ENCODE measurements at places on chromosomes 12 and 14.

- DNase-seq: peak; percentile 86
Observed at GRCh38 chr14:69703047-69704039, 63.6 kb upstream of the SRSF5 start.

DNA sequence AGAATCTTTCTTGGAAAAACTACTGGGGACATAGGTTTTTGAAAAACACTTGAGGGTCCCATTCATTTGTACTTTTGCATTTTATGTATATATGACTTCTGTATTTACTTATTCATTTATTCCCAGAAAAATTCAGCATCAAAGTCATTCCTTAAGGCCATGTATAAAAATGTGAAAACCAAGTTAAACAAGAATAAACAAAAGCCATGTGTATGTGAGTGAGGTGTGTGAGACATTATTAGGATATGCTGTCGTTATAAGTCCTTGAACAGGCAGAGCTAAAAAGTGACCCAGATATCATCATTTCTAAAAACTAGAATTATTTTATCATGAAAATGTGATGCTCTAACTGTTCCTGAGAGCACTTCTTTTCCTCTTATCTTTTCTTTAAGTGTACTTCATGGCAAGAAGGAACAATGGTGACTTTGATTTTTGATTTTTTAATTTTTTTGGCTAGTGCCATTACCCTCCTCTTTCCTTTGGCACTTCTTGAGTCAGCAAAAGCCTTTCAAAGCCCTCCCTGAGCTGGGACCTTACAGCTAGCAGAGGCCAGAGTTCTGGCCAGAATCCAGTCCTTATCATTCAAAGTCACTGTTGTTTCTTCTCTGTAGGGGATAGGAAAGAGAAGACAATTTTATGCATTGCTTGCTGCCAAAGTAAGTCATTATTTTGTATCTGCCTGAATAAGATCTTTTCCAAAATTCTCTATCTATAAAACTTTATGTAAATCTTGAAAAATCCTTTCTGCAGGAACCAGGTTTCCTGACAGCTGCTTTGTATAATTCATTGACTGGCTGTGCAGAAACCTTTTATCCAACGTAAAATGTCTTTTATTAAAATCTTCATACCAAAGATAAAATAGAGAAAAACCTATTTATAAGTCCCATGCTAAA, 419.7 kb upstream of the PRICKLE1 start:
- DNase-seq: no peak

- DNase-seq: no peak
Observed at GRCh38 chr12:118150625-118151024, 14.7 kb downstream of the PEBP1 start.

DNA sequence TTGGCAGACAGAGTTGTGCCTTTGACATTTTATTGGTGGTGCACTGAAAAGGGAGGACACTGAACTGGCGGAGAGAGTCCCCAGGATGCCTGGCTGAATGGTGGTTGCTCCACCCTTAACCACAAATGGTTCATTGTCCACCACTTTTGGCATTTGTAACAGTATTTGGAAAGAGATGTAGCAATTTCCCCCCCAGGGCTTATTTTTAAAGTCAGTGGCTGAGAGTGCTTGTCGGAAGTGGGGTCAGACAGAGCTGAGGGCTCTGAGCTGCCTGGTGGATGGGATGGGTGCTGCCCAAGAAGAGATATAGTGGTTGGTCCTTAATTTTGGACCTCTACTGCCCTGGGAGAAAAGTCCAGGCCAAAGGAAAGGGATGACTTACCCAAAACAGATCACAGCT, 31.5 kb upstream of the FGF6 start:
- peak; percentile 58 for DNase-seq

- DNase-seq: no peak
Observed at GRCh38 chr14:103685276-103686211, 29.7 kb downstream of the XRCC3 start.

DNA sequence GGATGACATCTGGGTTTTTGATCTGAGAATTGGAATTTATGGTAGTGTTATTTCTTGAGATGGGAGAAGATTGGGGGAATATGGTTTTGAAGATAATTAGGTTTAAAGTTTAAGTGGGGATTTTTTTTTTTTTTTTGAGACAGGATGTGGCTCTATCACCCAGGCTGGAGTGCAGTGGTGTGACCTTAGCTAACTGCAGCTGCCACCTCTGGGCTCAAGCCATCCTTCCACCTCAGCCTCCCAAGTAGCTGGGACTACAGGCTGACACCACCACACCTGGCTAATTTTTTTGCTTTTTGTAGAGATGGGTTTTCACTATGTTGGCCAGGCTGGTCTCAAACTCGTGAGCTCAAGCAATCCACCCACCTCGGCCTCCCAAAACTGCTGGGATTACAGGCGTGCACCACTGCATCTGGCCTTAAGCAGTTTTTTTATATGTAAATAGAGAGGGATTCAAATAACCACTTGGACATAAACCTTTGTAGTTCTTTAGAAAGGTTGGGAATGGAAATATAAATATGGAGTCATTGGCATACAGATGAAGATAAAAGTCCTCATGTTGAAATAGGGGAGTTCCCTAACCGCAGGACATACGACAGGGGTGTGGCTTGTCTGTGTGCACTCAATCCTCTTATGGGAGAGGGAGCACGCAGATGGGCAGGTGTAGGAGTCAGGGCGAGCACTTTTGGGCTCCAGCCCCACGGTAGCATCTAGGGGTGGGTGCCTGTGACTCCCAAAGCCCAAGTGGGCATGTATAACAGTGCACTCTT, 4.7 kb downstream of the LIN52 start:
- DNase-seq: peak; percentile 8

DNA sequence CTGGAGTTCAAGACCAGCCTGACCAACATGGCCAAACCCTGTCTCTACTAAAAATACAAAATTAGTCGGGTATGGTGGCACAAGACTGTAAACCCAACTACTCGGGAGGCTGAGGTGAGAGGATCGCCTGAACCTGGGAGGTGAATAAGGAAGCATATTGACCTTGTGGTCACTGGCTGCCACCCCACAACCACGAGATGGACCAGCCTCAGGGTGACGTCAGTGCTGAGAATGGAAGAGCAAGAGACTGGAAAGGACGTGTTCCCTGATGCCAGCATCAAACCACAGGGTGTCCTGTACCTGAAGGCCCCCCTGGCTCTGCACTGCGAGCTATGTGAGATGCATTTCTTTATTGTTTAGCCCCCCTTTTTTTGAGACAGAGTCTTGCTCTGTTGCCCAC, 45.9 kb upstream of the BDKRB2 start:
- DNase-seq: no peak

DNA sequence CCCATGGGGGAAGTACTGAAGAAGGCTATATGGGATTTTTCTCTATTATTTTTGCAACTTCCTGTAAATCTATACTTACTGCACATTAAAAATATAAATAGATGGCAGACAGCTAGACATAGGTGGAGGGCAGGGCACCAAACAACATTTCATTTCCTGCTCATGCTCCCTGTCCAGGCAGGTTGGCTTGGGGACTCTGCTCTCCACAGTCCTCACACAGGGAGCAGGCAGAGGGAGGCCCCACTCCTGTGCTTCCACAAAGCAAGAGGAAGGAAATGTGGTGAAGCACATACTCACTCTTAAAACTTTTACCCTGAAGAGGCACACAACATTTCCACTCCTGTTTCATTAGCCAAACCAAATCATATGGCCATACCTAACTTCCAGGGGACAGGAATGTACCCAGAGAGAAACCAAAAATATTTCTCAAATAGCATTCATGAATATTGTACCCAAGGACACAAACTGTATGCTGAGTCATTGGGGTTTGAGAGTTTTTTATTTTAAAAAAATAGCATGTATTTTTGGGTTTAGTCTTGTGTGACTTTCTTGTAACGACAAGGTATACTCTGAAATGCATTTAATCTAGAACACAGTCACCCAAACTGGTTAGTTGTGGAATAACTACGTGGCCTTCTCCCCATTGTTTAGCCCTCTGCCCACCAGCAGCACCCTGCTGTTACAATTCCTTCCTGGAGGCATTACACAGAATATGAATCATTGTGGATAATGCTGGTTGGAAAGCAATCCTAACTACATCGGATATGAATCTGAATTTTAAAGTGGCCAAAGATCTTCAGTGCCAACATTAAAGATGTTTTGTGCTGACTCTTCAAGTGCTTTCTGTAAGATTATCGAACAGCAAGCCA, 40.9 kb downstream of the RTN1 start:
- no peak for DNase-seq

DNA sequence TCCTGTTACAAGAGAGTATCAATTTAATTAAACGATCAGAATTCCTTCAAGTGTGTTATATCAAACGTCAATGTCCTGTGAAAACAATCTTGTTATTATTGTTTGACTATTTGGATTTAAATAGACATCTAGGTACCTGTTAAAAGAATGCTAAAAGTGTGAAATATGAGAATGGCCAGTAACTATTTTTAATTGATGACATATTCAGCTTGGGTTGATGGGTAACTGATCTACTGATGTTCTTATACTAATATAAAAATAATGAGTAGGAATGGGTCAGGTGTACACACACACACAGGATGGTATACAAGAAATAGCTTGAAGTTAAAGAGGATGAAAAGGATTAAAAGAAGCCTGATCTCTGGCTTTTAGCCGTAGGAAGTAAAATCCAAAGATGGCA, 146.0 kb downstream of the SLC38A4 start:
- DNase-seq: no peak

DNA sequence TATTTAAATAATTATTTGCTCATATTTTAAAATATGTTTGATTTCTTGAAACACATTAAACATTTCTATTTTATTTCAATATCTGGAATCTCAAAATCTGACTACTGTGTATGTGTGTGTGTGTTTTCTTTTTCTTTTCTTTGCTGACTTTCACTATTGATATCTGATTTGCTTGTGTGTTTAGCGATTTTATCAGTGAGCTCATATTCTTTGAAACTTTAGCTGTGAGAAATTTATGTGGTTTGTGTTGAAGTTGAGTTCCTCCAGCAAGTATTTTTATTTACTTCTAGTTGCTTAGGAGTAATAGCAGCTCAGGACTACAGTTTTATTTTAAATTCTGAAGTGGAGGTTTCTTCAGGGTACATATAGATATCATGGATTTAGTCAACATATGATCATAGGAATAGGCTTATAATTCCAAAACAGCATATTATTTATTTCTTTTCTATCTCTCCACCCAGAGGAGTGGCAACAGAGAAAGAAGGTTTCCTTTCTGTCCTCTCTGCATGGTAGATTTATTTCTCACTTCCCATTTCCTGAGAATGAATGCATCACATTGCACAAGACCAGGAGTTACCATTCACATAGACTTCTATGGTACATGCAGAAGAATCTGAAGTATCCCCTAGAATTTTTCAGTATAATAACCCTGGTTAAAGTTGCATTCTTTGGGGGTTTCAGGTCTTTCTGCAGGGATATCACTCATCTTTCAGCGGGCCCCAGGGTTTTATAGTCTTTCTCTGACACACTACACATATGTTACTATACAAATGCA, 60.5 kb downstream of the PTPRQ start:
- DNase-seq: no peak

DNA sequence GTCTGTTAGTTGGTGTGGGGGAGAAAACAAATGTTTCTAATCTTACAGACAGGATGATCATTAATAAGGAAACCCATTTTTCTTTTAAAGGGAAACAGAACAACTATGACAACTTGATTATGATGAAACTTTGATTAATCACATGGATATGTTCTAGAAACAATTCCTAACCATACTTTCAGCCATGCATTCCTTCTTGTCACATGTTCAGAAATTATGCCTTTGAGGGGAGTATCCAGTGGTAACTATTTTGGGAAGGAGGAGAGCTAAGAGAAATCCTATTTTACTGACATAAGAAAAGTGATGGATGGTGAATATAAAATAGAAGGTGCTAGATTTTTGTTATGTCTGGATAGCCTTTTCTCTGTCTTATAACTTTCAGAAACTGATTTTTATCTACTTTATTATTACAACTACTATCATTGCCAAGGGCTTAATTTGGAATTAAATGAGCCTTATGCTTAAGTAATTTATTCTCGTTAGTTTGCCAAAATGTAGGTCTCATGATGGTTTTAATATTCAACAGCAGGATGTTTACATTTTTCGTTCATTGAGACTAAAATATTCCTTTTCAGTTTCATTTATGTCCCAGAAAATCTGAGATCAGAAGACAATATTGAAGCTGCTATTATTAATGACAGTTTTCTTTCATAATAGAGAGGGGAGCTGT, 200.1 kb downstream of the TMTC2 start:
- DNase-seq: no peak

DNA sequence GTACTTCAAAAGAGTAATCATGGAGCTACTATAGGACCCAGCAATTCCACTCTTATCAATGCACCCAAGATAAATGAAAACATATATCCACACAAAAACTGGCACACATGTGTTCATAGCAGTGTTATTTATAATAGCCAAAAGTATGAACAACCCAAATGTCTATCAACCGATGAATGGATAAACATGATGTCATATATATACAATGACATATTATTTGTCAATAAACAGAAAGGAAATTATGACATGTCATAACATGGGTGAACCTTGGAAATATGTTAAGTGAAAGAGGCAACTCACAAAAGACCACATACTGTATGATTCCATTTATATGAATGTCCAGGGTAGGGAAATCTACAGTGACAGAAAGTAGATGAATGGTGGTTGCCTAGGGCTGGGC, 347.1 kb upstream of the DDHD1 start:
- DNase-seq: no peak

Data from suppressor macrophage treated with lipopolysaccharide for 4 hours (primary cell).